ENCODE measurements at places on chromosomes 12 and 14. TPM values are rescaled to one million over a fixed set of nuclear protein-coding genes. Genes with fewer than 3 reads are reported as not detected.

FBLN5 gene
- 3.3 TPM for total RNA-seq

IKBIP gene
- 76.0 TPM for total RNA-seq

HSPA2 gene
- 36.6 TPM for total RNA-seq

HOXC11 gene
- total RNA-seq, result 0.53 TPM

KCNC2 gene
- total RNA-seq, result not detected

ANKRD9 gene
- 11.0 TPM for total RNA-seq

BRI3BP gene
- 20.0 TPM for total RNA-seq

KRT73 gene
- not detected for total RNA-seq

TMPRSS12 gene
- total RNA-seq, result not detected

CPM gene
- 5.3 TPM for total RNA-seq

IL26 gene
- not detected for total RNA-seq

CFAP73 gene
- total RNA-seq, result 0.09 TPM

PAX9 gene
- total RNA-seq, result 3.2 TPM

GRIN2B gene
- 2.8 TPM for total RNA-seq

OR4E2 gene
- total RNA-seq, result not detected

TAS2R19 gene
- not detected for total RNA-seq

RERGL gene
- total RNA-seq, result not detected

TSPAN9 gene
- total RNA-seq, result 69.9 TPM

MON2 gene
- 14.8 TPM for total RNA-seq

LTB4R2 gene
- total RNA-seq, result 5.1 TPM

HSPB8 gene
- total RNA-seq, result 15.4 TPM

PITPNM2 gene
- 15.8 TPM for total RNA-seq

EML5 gene
- 0.53 TPM for total RNA-seq

PPFIA2 gene
- not detected for total RNA-seq

GYS2 gene
- not detected for total RNA-seq

BIN2 gene
- total RNA-seq, result 0.17 TPM

DLK1 gene
- total RNA-seq, result 0.42 TPM

FAM181A gene
- total RNA-seq, result not detected

GLIPR1 gene
- 29.8 TPM for total RNA-seq

CD163 gene
- total RNA-seq, result 0.15 TPM

TAPBPL gene
- total RNA-seq, result 4.0 TPM

TESPA1 gene
- total RNA-seq, result not detected

ANKRD13A gene
- total RNA-seq, result 16.3 TPM

CAMKK2 gene
- total RNA-seq, result 18.4 TPM

NKX2-8 gene
- 4.2 TPM for total RNA-seq

POTEG gene
- 0.06 TPM for total RNA-seq

KCNA1 gene
- not detected for total RNA-seq

HOXC9 gene
- 15.9 TPM for total RNA-seq

SYCP3 gene
- not detected for total RNA-seq

GLIPR1L1 gene
- not detected for total RNA-seq

LHX5 gene
- 0.07 TPM for total RNA-seq

KLRC3 gene
- not detected for total RNA-seq

ABCD4 gene
- total RNA-seq, result 31.7 TPM

IGFBP6 gene
- 240 TPM for total RNA-seq

GLT1D1 gene
- not detected for total RNA-seq

KRT72 gene
- total RNA-seq, result not detected

TEX52 gene
- not detected for total RNA-seq

DIO3 gene
- total RNA-seq, result not detected

PDZRN4 gene
- total RNA-seq, result not detected

BDKRB1 gene
- total RNA-seq, result 0.38 TPM

HOTAIR gene
- total RNA-seq, result 0.38 TPM

NTF3 gene
- not detected for total RNA-seq

KRT78 gene
- total RNA-seq, result not detected

LRRC23 gene
- total RNA-seq, result 17.2 TPM

Measured in A549 treated with GW870086 at 1 μM for 4 hours (cell line).